ENCODE measurements at places on chromosomes 4 and X.

DNA sequence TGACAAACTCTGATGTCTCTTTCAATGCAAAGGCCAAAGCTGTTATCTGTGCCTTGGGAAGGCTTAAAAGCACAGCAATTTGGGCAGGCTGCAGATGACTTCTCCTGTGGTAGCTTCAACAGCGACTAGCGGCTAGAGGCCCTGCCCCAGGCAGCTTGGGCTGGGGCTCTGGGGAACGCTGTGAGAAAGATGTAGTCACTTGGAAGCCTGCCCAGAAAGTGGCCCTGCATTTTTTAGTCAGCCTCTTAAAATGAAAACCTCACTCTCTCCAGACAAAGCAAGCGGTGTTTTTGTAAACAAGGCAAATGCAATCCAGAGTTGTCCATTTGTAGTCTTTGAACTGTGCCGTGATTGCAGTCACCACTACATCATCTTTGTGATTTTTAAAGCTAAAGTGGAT lies 27.5 kb downstream of the PCYT1B start:
- DNase-seq: no peak

- DNase-seq: no peak
These were observed 11.5 kb downstream of the FBXW7 start for GRCh38 chr4:152524427-152524826.

DNA sequence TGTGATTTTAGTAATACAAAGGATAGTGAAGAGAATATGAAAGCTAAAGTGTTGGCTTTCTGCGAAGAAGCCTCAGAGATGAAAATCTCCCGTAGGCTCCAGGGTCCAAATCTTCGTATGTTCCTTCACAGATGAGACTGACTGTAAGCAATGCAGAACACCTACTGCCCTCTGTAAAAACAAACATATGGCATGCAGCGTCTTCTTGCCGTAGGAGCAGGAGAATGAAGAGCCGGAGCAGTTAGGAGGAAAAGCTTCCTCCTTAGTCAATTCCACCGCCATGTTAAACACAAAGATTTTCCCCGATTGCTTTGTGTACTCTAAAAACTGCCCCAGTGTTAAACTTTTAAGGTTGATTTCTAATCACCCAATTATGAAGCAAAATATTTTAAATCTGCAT lies 22.5 kb downstream of the RWDD4 start:
- DNase-seq: no peak

- no peak for DNase-seq
These were observed at the start of gene LRP2BP for GRCh38 chr4:185395238-185395955. LRP2BP (minus strand) TSS chr4:185395924; CDS start chr4:185378186, 17,738 bp downstream.

GRCh38 chr4:9923195-9923812 lies 98.0 kb downstream of the SLC2A9 start:
- no peak for DNase-seq

- no peak for DNase-seq
These were observed 18.9 kb upstream of the HPSE start for GRCh38 chr4:83353516-83353915.

GRCh38 chrX:138709886-138710791 lies 1.4 kb downstream of the FGF13 start:
- DNase-seq: no peak

Measured in activated naive CD4-positive, alpha-beta T cell treated with Interleukin-2 at 50 U/mL for 16 hours (primary cell).